ENCODE measurements at places on chromosomes 4 and X.

DNA sequence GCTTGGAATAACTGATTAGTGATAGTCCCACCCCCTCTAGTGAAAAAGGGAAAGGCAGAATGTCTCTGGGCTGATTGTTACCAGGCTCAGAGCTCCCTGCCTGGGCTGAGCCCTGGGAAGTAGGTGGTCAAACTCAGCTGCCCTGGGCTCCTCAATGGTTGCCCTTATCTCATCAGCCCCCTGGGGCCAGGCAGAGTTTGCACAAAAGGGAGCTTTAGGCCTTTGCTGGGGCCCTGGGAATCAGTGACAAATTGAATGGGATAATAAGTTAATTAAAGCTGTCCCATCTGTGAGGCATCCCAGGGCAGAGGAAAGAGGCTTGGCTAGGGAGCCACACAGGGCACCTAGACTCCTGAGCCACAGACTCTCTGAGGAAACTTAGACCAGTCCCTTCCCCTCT lies 89.0 kb downstream of the EFNB1 start:
- no peaks in the 10 kb centered on the region for H3K27me3 ChIP-seq
- no peaks in the 10 kb centered on the region for H3K36me3 ChIP-seq
- no peak for DNase-seq
- no peak overlapping the region for H3K4me3 ChIP-seq

DNA sequence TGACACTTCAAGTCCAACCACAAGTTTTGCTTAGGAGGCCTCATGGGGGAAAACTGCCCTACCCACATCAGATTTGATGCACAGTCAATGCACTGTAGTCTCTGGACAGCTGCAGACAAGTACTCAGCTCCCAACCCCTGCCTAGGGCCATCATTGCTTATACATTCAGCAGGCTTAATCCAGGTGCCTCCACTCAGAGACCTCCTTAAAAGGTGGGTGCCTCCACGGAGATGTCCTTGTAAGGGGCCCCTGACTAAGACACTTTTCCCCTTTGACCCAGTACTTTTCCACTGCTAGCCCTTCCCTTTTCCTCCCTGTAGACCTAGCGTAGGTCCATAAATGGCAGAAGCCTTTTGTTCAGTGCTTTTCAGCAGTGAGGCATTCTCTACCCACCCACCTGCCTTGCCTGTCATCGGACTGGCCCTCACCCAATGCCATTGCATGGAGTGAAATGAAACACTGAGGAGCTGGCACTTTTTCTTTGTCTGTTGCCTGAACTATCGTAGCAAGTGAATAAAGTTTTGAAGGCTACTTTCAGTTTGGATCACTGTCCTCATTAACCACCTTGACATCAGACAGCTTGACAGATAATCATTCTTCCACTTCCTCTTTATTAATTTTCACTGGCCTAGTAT lies 23.8 kb upstream of the PLK4 start:
- H3K4me1 ChIP-seq, result peaks cover 8% of the 10 kb centered on the region
- no peak for DNase-seq
- H3K36me3 ChIP-seq, result no peaks in the 10 kb centered on the region
- no peak overlapping the region for H3K27ac ChIP-seq
- H3K27me3 ChIP-seq, result no peaks in the 10 kb centered on the region
- no peak overlapping the region for H3K4me3 ChIP-seq

GRCh38 chrX:154308108-154308946 lies 12.7 kb downstream of the TKTL1 start:
- H3K36me3 ChIP-seq, result no peaks in the 10 kb centered on the region
- H3K27ac ChIP-seq, result no peak overlapping the region
- no peaks in the 10 kb centered on the region for H3K4me1 ChIP-seq
- H3K4me3 ChIP-seq, result no peak overlapping the region

DNA sequence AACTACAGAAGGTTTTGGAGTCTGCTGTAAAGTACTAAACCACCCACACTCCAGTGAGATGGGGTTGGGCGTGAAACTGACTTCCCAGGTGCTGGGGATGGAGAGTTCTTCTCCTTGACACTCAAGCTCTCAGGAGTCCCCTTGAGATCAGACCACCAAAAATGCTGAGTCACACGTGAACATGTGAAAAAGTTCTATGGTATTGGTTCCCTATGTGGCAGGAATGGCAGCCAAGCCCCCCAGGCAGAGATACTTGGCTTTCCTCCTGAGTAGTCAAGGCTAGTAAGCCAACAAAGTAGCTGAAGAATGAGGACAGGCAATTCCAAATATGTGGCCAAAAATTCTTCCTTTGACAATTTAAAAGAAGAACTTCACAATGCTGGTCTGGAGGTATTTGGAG lies 222.0 kb upstream of the ADAMTS3 start:
- H3K36me3 ChIP-seq, result no peaks in the 10 kb centered on the region
- H3K4me3 ChIP-seq, result no peak overlapping the region
- DNase-seq, result no peak
- no peaks in the 10 kb centered on the region for H3K27me3 ChIP-seq

All from suprapubic skin (tissue), 4 donors.